ENCODE measurements at places on chromosomes 2 and 18.

- no peak for DNase-seq
Measured at GRCh38 chr2:173090973-173091660, 15.5 kb downstream of the MAP3K20 start.

DNA sequence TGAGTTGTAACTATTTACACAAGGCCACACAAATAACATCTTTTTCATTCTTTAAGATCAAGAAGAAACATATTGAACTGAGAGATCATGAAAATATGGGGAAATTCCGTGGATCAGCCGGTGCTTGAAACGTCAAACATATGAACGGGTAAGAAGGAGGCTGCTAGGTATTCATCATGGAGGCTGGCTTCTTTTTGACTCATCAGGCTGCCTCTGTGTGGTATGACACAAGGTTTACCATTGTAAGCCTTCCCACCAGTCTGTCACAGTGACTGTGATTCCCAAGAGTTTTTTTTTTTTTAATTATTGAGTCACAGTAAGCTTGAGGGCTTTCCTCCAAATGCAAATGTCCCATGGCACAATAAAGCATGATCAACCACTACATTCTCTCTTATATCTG, 506.9 kb downstream of the BCL11A start:
- no peak for DNase-seq

GRCh38 chr2:866009-866680, 84.5 kb upstream of the SNTG2 start:
- DNase-seq: no peak

DNA sequence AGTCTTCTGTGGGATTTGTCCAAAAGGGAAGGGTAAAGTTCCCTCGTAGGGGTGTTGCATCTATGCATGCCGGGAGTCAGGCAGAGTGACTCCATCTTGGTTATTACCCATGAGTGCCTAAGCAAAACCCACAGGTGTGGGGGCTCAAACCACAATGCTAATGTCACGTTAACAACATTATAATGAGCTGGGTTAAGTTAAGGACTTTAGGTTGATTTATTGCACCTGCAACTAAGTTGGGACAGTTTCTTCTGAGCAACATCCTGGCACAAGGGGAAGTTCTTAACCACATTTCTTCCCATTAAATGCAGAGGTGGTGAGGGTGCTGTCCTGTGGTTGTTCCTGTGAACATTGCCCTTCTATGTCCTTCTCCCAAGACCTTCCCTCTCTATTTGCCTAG, 1596.8 kb upstream of the SLC39A10 start:
- no peak for DNase-seq

DNA sequence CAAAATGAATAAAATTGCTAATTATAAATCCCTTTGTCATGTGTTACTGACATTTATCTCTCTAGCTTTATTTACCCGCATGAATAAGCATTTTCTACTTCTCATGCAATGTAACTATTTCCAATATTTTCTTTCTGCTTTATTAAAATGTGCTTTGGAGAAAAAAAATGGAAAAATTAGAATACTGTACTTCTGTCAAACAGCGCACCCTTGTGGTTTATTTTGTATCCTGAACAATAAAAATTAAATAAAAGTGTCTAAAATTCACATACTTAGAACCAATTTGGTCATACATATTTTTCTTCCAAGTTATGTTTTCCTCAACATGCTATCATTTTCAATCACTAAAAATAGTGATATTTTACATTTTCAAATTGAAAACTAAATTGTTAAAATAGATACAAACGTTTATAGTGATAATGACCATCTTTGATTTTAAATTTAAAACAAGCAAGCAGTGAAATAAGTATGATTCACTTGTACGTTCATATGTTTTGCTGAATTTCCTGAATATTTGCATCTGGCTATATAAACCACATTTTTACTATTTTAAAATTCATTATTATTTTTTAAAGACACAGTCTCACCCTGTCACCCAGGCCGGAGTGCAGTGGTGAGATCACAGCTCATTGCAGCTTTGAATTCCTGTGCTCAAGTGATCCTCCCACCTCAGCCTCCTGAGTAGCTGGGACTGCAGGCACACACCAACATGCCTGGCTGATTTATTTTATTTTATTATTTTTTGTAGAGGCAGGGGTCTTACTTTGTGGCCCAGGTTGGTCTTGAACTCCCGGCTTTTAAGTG, 95.9 kb upstream of the GRB14 start:
- no peak for DNase-seq

- DNase-seq: no peak
Measured at GRCh38 chr2:23069923-23070322, 315.1 kb upstream of the KLHL29 start.

GRCh38 chr2:36423172-36423571, 67.6 kb downstream of the CRIM1 start:
- DNase-seq: no peak

DNA sequence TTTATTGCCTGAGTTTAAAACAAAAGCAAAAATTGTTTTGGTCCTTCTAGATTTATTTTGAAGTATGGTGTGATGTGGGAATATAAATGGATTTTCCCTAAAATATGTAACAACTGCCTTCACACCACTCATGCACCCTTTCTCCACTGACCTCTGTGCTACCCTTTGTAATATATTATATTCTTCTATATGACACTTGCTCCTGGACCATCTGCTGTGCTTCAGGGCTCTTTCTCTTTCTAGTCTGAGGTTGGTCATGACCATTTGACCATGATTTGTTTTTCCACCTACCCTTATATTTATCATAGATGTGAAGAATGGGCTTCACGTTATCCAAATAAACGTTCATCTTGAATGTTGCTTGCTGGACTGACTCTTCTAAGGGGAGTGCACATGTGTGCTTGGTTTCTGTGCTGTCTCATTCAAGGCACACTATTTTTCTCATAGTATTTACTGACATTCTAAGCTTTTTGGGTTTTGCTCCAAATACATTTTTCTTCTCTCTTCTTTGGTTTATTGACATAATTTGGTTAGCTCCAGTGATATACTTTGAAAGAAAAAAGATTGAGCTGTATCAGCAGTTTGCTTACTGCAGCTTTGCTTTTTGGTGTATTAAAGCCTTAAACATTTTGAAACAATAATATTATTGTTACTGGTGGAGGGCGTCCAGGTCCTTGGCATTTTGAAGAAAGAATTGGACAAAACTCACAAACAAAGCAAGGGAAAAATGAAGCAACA, 61.8 kb downstream of the VWA3B start:
- DNase-seq: no peak

DNA sequence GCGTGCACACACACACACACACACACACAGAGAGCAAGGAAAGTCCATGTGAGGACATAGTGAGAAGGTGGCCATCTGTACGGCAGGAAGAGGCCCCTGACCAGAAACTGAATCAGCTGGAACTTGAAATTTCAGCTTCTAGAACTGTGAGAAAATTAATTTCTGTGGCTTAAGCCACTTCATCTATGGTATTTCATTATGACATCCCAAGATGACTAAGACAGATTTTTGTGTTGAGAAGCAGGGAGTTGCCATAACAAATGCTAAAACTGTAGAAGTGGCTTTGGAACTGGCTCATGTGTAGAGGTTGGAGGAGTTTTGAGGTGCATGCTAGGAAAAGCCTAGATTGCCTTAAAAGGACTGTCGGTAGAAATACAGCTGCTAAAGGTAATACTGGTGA, 63.4 kb upstream of the ZBTB7C start:
- DNase-seq: no peak

DNA sequence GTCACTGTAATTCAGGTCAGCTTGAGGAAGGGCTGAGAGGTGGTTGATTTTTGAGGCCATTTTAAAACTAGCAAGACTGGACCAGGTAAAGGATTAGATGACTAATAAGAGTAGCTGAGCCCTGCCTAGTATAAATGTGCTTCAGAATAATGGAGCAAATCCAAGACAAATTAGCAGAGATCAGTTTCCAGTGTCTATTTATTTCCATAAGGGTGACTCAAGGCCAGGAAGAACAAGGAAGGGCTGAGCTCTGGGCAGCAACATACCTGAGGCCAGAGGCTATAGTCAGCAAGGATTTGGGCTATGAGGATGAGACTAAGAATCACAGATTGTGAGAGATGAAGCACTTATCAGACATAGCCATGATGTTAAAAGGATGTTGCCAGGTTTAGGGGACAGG, 339.0 kb upstream of the LRRTM1 start:
- DNase-seq: no peak

DNA sequence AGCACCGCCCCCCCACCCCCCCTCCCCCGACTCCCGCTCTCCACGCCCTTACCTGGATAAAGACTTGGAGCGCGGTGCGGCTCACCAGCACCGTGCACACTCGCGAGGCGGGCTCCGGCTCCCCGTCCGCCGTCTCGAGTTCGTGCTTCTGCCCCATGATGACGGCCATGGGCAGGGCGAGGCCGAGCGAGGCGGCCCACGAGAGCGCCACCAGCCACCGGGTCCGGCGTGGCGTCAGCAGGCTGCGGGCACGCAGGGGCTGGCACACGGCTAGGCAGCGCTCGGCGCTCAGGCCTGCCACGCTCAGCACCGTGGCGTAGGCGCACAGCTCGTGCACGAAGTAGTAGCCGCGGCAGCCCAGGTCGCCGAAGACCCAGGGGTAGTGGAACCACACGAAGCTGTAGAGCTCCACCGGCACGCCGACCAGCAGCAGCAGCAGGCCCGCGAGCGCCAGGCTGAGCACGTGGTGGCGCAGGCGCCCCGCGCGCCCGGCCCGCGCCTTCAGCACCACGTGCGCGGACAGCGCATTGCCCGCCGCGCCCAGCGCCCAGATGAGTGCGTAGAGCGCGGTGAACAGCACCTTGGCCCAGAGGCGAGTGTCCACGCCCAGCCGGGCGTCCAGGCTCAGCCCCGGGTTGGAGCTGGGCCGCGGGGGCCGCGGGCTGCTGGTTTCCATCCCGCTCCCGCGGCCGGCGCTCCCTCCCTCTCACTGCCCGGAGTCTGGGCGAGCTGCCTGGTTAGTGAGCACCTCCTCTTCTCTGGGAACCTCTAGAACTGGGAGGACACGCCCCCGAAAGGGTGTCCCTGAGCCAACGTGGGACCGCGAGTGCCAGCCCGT, at the start of gene NTSR2:
TSS of gene NTSR2 (minus strand) at position 742 of the 838 bp plus-strand sequence. CDS start at position 676, 66 bp downstream.
- peak; percentile 77 for DNase-seq

- no peak for DNase-seq
Measured at GRCh38 chr2:218476676-218477075, 57.8 kb downstream of the VIL1 start.

DNA sequence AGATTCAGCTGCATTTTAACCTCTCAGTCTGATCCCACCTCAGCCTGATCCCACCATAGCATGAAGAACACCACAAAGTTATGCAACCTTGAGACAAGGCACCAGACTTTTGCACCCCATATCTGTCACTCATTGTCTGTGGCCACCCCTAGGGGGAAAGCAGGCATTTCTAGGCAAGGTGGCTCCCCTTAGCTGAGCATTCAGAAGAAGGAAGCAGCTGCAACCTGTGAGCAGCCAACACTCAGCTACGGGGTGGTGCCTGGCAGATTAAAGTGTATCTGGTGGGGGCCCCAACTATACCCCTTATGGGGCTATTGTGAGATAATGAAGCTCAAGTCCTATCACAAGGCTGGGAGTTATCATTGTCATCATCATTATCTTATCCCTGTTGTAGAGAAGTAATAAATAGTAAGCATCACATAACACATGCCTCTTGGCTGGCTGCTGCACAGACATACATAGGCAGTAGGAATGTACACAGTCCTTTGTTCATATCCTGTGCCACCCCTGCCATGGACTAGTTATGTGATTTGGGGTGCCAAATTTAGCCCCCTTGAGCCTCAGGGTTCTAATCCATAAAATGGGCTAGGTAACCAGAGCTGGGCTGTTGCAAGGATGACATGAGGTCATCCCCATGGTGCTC, 20.6 kb upstream of the TMEM163 start:
- DNase-seq: no peak

GRCh38 chr18:53657257-53657656, 567.2 kb downstream of the MBD2 start:
- DNase-seq: no peak

- DNase-seq: no peak
Measured at GRCh38 chr2:75224636-75225094, 25.3 kb upstream of the TACR1 start.

- peak; percentile 67 for DNase-seq
Measured at GRCh38 chr2:43221763-43222474, 4.5 kb downstream of the ZFP36L2 start.

DNA sequence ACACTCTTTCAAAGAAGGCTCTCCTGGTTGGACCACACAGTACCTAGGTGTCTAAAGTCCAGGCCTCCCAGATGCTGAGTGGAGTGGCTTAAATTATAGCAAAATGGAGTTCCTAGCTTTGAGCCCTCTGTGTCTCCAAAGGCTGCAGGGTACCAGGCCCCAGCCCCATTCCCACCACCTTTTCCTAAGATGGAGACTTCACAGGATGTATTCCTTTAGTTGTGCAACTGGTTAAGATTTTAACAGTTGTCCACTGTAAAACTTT, 4.9 kb downstream of the SMAD7 start:
- DNase-seq: no peak

DNA sequence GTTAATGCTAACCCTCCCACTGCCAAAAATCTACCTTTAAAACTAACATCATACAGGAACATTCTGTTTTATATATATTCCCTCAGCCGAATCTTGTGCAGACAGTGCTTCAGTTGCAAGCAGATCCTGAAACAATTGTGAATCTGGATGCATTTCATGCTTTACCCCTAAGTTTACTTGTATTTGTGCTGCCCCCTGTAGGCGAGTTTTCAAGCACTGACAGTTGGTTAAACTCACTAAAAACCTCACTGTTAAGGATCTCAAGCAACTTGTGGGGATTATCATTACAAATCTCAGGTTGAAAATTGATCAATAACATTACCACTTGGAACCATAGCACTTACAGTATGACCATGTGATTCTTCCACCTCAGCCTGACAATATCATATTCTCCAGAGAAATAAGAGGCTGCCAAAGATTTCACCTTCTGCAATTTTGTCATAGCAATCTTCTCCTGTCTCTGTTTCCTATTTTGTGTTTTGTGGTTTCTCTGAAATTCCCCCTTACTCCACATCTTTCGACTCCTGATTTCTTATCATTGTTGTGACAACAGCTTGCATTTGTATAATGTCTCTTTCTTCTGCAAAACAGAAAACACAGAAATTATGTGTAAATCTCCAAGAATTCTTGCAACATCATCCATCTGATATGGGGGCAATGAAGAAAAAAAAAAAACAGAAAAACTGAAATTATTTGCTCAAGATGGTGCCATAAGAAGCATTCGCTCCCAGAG, 354.6 kb upstream of the SETBP1 start:
- DNase-seq: peak; percentile 69
